AG09309 (cell line): ENCODE measurements at places on chromosomes 5 and 9.

DNA sequence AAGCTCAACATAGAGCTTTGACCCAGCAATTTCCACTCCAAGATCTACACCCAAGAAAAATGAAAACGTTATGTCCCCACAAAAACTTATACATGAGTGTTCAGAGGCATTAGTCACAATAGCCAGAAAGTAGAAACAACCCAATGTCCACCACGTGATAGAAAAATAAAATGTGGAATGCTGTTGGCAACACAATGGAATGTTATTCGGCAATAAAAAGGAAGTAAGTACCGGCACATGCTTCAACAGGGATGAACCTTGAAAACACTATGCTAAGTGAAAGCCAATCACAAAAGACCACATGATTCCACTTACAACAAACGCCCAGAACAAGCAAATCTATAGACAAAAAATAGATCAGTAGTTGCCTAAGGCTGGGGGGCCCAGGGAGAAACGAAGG lies 6.0 kb downstream of the UBQLN1 start:
- peak; percentile 59 for DNase-seq

- DNase-seq: peak; percentile 11
Observed at GRCh38 chr9:69535911-69536310, 136.3 kb downstream of the APBA1 start.

- DNase-seq: no peak
Observed at GRCh38 chr9:16074963-16075362, 522.1 kb downstream of the CCDC171 start.

- no peak for DNase-seq
Observed at GRCh38 chr9:99782962-99783718, 38.5 kb upstream of the NR4A3 start.

- peak; percentile 29 for DNase-seq
Observed at GRCh38 chr9:35726931-35727330, 5.1 kb downstream of the TLN1 start.

DNA sequence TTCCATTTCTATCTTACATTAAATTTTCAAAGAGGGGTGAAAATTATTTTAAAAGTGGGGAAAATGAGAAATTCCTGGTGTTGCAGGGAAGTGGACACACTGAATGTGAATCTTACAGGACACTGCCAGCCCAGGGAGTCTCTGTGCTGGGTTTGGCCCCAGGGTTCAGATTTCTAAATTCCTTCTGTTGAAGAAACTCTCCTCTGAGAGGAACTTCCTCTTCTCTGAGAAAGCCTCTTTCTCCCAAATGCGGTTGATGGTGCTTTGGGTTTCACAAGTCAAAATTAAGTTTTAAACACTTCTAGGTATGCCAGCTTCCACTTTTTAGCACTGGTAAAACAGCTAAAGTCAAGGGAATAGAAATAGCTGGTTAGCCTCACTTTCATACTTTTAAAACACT lies 317.9 kb upstream of the ITGA1 start:
- DNase-seq: no peak

- peak; percentile 96 for DNase-seq
Observed at GRCh38 chr9:116234081-116234480, 80.5 kb downstream of the PAPPA start.

DNA sequence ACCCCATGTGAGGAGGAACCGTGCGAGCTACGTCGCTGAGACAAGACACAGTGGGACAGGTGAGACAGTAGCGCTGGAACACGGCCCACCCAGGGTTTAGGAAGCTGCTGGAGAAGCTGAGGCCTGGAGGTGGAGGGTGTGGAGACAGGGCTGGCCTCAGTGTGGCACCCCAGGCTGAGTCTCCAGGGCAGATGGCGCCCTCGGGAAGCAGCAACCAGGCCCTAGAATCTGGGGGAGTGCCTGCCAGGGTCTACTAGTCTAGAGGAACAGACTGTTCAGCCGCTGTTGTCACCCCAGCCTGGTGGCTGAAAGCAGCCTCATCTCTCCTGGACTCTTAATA lies 4.6 kb upstream of the TERT start:
- no peak for DNase-seq

DNA sequence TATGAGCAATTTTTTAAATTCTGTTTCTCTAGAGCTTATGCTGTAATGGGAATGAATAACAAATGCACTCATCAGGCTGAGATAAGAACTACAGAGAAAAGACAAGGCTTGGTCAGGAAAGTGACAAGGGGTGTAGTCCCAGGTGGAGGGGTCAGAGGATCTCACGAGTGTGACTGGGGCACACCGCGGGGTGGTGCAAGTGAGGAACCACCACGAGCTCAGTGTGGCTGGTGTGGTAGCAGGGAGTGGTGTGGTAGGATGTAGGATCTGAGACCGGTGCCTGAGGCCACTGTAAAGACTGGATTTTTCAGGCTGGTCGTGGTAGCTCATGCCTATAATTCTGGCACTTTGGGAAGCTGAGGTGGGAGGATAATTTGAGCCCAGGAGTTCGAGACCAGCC lies 9.0 kb downstream of the ANXA6 start:
- no peak for DNase-seq

GRCh38 chr5:107359033-107359915 lies 311.5 kb downstream of the EFNA5 start:
- DNase-seq: no peak

DNA sequence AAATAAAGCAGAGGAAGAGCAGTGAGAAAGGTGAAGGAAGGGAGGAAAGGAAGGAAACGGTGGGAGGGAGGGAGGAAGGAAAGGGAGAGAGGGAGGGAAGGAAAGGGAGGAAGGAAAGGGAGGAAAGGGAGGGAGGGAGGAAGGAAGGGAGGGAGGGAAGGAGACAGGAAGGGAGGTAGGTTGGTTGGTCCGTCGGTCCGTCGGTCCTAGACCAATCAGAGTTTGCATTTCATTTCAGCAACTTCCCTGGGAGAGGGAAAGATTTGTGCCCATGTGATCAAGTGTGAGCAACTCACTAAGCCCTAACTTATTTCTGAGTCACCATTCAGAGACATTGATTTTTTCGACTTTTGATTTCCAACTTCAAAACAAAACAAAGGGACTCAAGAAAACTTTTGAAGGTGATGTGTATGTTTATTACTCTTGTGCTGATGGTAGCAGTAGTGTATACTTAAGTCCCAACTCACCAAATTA lies 18.8 kb downstream of the NANS start:
- DNase-seq: peak; percentile 79

- DNase-seq: no peak
Observed at GRCh38 chr9:128169925-128170324, 9.9 kb downstream of the BBLN start.

DNA sequence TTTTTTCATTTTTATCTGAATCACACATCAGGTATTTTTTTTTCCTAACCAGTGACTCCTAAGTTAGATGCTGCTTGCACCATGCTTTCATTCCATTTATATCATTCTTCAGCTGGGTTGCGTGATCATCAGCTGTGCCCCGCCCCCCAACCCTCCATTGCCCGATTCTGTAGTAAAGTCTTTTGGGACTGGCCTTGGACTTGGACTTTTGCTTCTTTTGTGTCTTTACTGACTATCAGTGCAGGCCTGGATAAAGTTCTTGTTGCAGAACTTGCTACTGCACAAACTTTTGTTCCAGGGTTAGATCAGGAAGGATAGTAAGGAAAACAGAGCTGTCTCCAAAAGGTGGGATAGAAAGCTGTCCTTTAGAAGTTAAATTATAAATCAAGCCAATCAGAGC lies 38.5 kb downstream of the SLC22A5 start:
- DNase-seq: no peak

- DNase-seq: no peak
Observed at GRCh38 chr9:36250079-36250478, 8.2 kb downstream of the GNE start.
